ENCODE measurements at places on chromosomes 5 and 9.
A peak's percentile ranks its signal among the peaks of the same experiment; 100 is the strongest.

GRCh38 chr5:79008362-79008761 lies 23.3 kb upstream of the ARSB start:
- no peak for DNase-seq

DNA sequence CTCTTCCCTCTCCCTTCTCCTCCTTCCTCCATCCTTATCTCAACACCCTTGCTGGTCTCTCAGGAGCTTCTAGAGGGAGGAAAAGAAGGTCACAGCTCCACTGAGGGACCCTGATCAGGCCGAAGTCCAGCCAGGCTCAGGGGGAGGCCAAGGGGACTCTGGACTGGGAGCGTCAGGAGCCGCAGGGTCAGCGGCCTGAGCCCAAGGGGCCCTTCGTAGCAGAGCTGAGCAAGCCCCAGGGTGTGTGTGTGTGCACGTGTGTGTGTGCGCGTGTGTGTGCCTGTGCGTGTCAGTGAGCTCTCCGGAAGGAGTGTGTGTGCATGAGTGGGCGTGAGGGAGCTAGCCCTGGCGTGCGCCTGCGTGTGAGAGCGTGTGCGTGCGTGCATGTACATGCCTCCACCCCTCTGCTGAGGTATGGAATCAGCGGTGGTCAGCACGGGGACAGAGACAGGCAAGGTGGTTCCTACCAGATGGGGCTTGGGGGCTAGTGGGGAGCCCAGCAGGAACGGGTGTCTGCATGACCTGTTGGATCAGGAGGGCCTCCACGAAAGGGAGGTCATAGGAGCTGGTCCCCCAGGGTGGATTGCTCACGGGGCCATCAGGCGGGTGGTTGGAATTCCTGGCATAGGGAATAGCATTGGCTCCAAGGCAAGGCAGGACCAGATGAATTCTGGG lies 10.0 kb upstream of the AGPAT2 start:
- no peak for DNase-seq

DNA sequence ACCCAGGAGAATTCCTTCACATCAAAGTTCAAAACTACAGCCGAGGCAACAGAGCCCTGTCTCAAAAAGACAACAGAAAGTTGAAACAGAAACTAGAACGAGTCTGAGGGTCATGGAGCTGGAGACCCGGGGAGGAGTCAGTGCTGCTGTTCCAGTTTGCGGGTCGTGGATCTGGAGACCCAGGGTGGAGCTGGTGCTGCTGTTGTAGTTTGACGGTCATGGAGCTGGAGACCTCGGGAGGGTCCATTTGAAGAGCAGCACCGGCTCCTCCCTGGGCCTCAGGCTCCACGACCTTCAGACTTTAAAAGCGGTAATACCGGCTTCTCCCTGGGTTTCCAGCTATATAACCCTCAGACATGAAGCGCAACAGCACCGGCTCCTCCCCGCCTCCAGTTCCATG lies 13.0 kb upstream of the LCN15 start:
- DNase-seq = no peak

DNA sequence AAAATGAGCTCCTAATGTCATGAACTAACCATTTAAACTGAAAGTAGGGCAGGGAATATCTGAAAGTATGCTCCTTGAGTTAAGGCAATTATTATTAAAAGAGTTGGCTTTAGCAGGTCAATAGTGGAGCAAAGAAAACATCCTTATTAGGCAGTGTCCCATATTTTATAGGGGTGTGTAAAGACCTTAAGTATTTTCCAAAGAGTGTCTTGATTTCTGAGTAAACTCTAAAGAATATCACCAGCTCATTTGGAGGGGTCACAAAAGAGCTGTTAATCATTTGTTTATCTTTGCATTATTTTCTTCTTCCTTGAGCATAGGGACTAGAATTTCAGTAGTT lies 109.3 kb downstream of the MUSK start:
- DNase-seq = no peak

- DNase-seq = no peak
Measured at GRCh38 chr5:11904265-11904906, at the start of gene CTNND2. Gene CTNND2, minus strand, starts transcription at chr5:11904446. Its CDS starts 593 bp downstream, at chr5:11903853.

DNA sequence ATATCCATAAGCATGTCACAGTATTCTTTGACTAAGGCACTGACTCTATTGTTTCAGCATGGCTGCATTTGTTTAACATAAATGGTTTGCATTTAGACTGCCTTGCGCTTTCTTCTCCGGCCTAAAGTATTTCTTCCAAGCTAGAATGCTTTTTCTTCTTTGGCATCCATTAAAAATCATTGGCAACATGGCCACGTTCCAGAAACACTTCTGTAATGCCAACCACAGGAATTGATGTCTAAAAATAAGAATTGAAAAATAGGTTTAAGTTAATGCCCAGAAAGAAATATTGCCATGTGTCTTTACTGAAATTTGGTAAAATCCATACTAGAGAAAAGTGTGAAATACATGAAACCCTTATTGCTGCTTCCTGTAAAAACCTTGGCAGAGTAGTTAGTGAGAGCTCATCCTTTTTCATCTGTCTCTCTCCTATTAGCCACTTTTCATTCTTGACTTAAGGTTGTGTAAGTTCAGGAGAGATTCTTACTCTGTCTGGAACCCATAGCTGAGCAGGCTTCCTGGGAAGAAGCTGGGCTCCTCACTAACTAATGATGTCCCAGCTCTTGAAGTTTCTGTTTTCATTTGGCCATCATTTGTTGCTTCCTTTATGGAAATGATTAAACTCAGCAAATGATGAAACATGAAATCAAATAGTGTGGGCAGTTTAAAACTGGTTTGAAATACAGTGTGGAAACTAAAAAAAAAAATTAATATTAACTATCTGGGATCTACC lies 58.2 kb upstream of the RPS23 start:
- no peak for DNase-seq

- DNase-seq = no peak
Measured at GRCh38 chr9:89139455-89139854, 39.2 kb downstream of the SHC3 start.

DNA sequence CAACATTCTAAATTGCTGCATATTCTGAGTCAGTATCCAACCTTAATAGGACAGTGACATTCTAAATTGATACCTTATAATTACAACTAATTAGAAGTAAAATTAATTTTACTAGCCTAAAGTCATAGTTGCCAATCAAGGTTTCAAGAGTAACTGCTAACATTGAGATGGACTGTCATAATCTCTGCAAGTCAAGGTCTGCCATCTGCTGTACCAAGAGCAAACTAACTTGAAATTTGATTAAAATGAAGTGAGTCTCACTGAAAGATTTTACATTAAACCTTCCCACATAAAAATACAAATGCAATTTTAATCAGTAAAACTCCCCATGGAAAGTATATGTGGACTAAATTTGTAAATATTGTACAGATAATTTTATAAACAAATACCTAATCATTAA lies 235.3 kb downstream of the PRDM9 start:
- DNase-seq = no peak

GRCh38 chr5:152259702-152260101 lies 145.4 kb downstream of the NMUR2 start:
- no peak for DNase-seq

GRCh38 chr9:131613921-131614320 lies 68.6 kb downstream of the PRRT1B start:
- no peak for DNase-seq

DNA sequence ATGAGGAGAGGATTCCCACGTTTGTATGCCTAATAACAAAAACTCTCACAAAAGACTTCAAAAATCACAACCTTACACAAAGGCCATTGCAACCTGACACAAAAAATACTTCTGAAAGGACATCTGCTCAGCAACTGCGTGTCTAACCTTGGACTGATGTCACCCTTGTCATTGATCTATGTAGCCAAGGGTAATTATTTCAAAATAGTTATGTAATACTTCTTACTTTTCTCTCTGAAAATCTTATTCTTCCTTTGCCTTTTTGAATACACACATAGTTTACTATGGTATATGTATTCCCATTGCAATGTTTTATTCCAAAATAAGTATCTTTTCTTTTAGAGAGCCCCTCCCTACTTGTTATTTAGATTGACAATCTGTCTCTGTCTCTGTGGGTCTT lies 355.3 kb downstream of the MSX2 start:
- DNase-seq = no peak

DNA sequence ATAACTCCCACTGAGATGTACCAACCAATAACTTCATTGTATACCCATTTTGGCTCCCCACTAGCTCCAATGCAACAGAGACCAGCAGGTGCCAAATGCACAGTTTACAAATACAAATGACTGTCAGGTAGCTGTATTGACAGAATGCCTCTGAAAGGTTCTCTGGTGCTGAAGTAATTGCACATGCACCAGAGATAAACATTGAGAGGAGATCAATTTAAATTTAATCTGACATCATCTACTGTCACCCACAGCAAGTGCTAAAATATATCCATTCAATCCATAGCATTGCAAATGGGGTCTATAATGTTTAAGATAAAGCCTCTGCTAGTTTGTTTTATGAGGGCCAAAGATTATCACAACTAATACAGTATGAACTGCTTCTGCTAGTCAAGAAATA lies 80.2 kb downstream of the STX17 start:
- no peak for DNase-seq

DNA sequence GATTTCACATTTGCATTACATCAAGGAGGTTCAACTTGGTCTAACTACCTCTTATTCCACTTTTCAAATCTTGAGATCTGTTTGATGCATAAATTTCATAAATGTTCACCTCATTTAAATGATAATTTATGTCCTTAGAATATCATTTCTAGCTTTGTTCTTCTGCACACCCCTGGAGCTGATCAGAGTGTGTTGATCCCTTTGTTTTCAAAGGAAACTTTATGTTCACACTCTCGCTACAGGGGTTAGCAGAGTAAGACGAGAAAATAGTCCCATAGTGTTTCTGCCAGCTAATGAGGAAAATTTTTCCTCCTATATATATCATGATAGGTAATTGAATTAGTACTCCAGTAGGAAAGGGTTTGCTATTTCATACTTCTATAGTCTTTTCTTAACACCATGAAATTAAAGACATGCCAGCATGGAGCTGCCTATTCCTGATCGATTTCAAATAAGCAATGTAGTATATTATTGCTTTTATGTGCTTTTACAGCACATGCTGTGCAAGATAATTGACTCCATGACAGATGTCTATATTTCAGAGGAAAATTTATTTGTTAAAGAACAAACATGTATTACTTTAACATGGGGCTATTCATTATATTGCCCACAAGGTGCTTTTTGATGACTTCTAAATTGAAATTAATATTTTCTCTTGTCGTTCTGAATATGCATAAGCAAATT lies 4.8 kb upstream of the PAM start:
- no peak for DNase-seq

- peak; percentile 93 for DNase-seq
Measured at GRCh38 chr5:59517926-59518585, 375.5 kb downstream of the PDE4D start.

DNA sequence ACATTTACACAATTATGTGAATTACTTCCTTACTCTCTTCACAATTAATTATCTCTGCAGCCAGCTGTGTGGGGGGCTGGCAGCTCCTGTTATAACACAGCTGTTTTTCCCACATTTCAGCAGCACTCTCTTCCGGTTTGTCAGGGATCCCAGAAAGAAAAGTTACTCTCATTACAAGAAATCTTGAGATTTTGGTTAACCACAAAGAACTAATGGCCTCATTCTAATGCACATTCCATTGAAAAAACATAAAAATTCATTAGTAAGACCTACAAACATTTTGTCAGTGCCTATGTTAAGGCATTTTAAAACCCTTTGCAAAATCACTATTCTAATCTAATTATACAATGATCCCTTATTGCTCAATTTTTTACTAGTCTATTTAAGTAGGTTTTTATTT lies 64.1 kb downstream of the PDE4D start:
- DNase-seq = peak; percentile 92

DNA sequence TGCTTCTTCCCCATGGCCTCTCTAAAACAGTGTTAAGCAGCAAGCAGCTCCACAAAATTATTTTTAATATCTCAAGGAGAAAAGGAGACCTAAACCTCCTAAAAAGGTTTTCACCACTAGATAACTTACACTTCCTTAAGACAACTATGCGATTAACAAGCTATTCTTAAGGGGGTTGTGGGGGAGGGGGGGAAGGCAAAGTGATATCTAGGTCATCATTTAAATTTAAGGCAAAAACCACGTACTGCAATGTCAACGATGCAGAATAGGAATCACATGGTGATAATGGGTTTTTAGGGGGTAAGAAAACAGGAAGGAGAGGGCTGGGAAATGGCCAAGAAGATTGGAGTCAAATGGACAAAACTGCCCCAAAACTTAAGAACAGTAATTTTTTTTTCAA lies 32.6 kb downstream of the CSNK1A1 start:
- DNase-seq = no peak

DNA sequence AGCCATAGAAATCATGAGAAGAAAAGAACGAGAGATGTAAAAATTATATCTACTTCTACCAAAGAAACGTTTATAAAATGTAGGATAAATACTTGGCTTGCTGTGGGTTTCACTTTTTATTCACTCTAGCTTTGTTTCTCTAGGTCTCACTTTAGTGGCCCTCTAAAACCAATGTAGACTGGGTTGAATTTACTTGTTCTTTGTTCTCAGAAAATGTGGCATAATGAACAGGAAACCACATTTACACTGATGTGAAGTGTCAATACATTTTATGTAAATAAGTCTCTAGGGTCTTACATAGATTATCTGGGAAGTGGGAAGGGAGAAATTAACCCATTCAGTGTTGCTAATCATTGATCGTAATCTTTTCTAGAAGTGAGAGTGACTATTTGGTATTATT lies 58.9 kb downstream of the PLPPR1 start:
- no peak for DNase-seq

DNA sequence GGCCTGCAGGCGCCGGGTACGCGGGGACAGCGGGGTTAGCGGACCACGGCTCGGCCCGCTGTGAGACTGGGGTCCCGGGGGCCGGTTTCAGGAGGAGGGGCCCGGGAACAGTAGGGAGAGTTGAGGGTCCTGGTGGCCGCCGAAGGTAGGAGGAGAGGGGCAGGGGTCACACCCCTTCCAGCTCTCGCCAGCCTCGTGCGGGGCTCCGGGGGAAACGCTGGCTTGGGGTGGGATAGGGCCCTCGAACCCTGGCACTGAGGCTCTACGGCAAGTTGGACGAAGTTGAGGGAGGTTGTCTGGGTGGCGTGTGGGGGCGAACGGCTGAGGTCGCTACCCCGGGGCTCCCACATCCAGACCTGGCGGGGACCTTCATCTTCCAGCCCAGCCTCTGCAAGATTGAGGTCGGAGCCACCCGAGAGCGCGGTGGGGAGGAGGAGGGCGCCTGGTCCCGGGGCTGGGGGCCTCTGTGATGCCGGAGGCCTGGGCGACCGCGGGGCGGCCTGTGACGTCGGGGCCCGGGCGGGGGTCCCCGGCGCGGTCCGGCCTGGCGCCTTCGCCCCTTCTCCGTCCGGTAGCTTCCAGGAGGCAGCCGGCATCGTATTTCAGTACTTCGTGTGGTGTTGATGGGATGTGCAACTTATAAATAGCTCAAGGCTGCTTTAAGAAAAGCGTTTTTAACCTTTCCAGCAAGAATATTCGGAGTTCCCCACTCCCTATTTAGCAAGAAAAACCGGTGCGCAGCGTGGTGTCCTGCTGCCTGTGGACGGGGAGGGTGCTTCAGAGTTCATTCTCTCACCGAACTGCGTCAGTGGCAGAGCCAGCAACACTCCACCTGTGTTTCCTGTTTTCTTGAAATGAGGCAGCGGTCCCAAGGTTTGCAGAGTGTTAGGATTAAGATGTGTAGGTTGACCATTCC lies 902 bp downstream of the HABP4 start:
- peak; percentile 15 for DNase-seq

- no peak for DNase-seq
Measured at GRCh38 chr9:121987314-121987713, 105.8 kb downstream of the TTLL11 start.

- no peak for DNase-seq
Measured at GRCh38 chr9:76338418-76338817, 55.8 kb downstream of the RFK start.
